T-helper 1 cell (primary cell): ENCODE measurements at places on chromosomes 7 and 10.

- DNase-seq: no peak
Measured at GRCh38 chr7:71829515-71829914, 582.6 kb downstream of the CALN1 start.

- no peak for DNase-seq
Measured at GRCh38 chr10:49741108-49741995, 20.8 kb downstream of the OGDHL start.

GRCh38 chr7:102073931-102074880 lies 212.5 kb upstream of the SH2B2 start:
- no peak for DNase-seq

DNA sequence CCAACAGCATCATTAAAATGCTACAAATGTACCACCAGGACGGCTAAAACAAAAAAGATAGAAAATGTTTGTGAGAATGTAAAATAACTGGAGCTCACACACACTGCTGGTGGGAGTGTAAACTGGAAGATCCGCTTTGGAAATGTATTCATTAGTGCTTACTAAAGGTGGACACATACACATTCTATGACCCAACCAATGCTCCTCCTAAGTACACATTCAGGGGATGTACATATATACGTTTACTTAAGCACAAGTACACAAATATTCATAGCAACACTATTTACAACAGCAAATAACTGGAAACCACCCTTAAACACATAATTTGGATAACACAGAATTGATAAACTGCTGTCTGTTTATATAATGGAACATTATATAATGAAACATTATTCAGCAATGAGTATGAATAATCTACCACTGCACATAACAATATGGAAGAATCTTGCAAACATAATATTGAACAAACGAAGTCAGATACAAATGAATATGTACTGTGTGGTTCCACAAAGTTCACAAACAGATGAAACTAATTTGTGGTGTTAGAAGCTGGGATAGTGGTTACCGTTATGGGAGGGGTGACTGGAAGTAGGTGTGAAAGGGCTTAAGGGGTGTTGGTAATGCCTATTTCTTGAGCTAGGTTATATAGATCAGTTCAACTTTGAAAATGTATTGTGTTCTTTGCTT lies 52.1 kb downstream of the STRA8 start:
- DNase-seq: no peak

- DNase-seq: no peak
Measured at GRCh38 chr7:91264924-91265681, 870 bp downstream of the FZD1 start.

DNA sequence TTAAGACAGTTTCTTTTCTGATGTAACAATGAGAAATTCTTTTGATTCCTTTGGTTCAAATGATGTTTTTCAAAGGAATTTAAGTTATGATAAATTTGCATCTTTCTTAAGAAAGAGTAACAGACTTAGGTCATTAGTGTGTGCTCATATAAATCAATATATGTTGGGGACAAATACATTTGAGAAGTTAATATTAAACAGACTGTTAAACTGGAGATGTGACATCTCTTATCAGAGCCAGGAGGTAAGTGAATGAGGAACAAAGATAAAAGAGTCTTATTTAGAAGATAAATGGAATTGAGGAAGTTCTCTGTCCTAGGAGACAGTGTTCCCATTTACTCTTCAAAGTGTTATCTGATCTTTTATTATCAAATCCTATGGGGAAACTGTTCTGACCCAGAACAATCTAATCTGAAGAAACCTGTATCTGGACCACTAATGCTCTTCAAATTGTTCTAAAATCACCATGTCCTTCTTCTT lies 104.8 kb upstream of the LAMB4 start:
- DNase-seq: no peak

DNA sequence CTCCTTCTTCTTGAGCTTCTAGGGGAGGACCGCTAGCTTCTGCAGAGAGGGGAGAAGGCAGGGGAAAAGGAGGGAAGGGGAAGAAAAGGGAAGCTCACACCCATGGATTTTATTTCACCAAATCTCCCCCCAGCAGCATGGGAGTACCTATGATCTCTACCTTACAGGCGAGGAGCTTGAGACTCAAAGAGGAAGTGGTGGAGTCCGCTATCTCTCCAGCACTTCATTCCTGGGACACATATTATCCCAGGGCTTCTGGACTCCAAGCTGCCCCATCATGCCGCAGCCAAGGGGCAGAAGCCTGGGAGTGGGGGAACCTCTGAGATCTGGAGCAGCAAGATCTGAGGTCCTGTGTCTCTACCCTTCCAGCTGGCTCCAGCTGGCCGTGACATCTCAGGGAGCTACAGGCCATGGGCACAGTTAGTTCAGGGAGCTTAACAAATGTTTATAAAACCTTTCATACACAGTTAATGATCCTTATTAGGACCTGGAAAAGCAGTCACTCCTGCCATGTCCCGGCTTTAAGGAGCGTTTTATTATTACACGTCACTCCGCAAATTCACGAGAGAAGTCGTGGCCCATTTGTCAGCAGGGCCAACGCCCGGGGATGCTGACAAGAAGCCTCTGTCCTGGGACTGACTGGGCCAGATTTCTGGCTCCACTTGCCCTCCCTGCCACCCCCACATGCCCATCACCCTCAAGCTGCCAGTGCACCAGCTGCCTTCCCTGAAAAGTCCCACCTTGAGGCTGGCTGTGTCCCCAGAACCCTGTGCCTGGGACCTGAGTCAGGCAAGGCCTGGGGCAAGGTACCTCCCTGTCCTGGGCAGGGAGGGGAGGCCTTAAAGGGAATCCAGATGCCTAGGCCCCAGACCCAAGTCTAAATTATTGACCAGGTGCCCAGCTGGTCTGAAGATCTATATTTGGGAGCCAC lies 132.1 kb upstream of the ZMIZ1 start:
- no peak for DNase-seq

GRCh38 chr7:65429642-65430343 lies 56.1 kb downstream of the ZNF92 start:
- DNase-seq: no peak

DNA sequence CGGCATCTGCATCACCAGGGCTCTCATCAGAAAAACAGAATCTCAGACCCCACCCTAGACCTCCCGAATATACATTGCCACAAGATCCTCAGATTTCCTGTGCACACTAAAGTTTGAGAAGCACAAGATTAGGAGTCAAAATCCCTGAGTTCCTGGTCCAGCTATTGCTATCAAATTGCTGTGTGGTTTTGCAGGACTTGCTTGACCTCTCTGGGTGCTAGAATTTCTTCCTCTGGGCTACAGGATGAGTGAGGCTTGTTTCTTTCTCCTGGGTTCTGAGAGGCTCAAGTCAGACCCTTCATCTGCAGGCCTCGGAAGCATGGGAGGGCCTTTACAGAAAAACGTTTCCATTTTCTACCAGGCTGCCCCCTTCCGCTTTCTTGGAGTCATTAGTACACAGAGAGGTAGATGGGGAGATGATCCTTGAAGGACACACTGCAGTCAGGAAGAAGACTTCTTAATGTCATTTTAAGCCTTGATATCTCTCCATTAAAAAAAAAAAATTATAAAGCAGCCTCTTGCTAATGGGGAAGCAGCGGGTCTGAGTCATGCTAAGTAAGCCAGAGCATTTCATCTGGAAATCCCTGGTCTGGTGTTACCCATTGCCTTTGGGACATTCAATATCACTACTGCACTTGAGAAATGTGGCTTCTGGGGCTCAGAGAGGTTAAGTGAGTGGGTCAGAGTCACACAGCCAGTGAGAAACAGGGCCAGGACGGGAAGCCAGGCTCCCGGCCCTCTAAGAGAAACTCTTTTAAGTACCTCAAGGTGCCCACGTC lies 173.5 kb downstream of the KCNMA1 start:
- no peak for DNase-seq
